ENCODE measurements at places on chromosomes 6 and 20. TPM values are rescaled to one million over a fixed set of nuclear protein-coding genes. Genes with fewer than 3 reads are reported as not detected.

The PEX6 gene
- total RNA-seq: 16.7 TPM

The LY6G6C gene
- 1.3 TPM for total RNA-seq

The DEFB124 gene
- total RNA-seq: not detected

The EBF4 gene
- total RNA-seq: 2.5 TPM

The NPEPL1 gene
- 12.2 TPM for total RNA-seq

The IMPG1 gene
- not detected for total RNA-seq

The FAM229B gene
- total RNA-seq: 44.9 TPM

The TMEM74B gene
- 4.6 TPM for total RNA-seq

The SF3B5 gene
- total RNA-seq: 146 TPM

The SLC17A1 gene
- total RNA-seq: not detected

The PIGT gene
- 140 TPM for total RNA-seq

The RHAG gene
- 2.0 TPM for total RNA-seq

The AVP gene
- total RNA-seq: not detected

The PRDM13 gene
- not detected for total RNA-seq

DNA sequence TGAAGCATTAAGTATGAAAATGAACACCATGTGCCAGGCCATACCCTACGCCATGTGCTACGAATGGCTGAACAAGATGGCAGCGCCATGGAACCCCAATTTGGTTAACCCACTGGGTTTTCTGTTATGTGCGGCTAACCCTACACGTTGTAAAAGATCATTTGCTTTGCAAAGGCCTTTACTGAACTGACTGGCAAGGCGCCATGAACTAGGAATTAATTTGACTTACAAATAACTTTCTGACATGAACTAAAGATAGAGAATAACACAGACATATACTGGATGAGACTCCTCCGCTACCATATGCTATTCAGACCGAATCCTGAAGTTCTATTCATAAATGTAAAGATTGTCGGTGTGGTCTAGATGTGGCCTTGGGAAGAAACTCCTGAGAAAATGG is 3.9 kb downstream of the CNKSR3 start:
- DNase-seq: no peak

DNA sequence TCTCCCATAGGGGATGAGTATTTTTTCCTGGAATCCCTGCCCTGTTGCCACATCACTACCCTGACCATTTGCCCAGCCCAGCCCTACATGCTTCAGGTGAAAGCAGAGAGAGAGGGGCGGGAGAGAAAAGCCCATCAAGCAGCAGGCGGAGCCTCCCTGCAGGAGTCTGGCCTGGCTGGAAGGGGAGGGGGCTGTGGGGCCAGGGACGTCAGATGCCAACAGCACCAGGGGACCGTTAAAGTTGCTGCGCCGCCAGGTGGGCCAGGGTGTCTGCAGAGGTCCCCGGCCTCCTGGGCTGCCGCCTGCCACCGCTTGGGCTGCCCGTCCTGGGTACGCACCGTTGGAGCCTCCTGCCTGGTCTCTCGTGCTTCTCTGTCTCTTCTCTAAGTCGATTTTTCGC is 757 bp upstream of the R3HDML start:
- no peak for DNase-seq

GRCh38 chr6:158024566-158025297 is 43.1 kb downstream of the SYNJ2 start:
- DNase-seq: no peak

- no peak for DNase-seq
Measured at GRCh38 chr6:155648301-155648700, 192.7 kb upstream of the NOX3 start.

DNA sequence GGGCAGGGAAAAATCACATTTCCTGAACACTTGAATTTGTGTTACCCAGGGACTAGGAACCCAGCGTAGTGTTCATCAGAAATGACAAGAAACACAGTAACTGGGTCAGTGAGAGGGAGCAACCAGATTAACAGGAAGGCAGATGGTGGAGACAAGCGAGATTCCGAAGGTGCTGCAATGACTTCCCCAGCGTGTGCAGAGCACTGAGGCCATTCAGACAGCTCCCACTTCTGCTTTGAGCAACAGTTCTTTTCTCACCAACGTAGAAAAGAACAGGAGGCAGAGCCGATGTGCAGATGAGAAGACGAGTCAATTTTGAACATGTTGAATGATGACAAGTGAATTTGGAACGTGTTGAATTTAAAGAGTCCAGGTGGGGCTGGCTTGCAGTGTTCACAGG is 63.1 kb upstream of the IFNGR1 start:
- no peak for DNase-seq

GRCh38 chr6:127516662-127517273 is 2.4 kb downstream of the MTCL3 start:
- DNase-seq: no peak

- DNase-seq: no peak
Measured at GRCh38 chr6:41638935-41639808, 904 bp downstream of the MDFI start.

GRCh38 chr6:26286168-26286877 is 78.7 kb upstream of the BTN3A2 start:
- DNase-seq: peak; percentile 83

DNA sequence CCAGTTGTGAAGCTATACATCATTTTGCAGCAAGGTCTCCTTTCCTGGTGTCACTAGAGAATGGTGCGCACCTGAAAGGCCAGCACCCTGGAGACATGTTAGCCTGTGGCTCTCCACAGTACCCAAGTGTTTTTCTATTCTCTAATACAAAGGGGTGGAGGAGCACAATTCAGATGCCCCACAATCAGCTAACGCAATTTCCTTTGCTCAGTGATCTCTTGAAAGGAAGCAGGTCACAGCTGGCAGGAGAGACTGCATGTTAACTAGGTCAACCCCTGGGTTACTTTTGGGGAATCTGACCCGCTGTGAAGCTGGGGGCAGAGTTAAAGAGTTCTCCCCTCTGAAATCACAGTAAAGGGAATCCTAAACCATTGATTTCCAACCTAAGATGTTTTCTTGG is 92.5 kb downstream of the B3GAT2 start:
- no peak for DNase-seq

DNA sequence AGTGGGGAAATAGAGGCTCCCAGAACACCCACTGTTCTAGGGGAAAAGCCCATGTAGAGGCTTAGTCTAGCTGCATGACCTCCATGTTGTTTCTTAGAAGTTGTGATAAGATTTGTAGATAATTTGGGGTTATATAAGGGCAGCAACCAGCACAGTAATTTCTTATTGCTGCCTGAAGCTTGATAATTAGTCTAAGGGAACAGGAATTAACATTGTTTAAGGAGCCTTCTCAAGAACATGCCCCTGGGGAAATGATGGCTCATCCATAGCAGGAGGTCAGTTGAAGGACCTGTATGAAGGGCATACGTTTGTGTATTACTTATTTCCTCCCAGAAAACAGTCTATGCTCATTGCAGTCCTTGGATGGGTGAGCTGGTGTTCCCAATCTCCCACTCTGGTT is 170.7 kb upstream of the SCGN start:
- DNase-seq: no peak

DNA sequence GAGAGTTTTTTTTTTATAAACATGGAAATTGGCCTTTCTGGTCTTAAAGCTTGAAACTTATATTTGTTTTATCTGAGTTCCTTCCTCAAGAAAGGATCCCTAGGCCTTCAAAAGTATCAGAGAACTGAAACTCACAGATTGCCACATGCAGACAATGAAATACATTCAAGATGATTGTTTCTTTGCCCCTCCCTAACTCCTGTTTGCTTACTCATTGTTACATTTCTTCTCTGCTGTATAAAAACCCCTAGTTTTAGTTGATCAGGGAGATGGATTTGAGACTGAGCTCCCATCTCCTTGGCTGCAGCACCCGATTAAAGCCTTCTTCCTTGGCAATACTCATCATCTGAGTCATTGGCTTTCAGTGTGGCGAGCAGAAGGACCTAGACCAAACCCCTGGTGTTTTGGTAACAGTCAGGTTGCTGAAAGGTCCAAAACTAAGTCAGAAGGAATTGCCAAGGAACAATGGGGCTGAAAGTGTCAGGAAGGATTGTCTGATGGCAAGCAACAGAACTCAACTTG is 132.3 kb upstream of the SULF2 start:
- no peak for DNase-seq

GRCh38 chr6:22362361-22362760 is 65.5 kb upstream of the PRL start:
- DNase-seq: no peak

DNA sequence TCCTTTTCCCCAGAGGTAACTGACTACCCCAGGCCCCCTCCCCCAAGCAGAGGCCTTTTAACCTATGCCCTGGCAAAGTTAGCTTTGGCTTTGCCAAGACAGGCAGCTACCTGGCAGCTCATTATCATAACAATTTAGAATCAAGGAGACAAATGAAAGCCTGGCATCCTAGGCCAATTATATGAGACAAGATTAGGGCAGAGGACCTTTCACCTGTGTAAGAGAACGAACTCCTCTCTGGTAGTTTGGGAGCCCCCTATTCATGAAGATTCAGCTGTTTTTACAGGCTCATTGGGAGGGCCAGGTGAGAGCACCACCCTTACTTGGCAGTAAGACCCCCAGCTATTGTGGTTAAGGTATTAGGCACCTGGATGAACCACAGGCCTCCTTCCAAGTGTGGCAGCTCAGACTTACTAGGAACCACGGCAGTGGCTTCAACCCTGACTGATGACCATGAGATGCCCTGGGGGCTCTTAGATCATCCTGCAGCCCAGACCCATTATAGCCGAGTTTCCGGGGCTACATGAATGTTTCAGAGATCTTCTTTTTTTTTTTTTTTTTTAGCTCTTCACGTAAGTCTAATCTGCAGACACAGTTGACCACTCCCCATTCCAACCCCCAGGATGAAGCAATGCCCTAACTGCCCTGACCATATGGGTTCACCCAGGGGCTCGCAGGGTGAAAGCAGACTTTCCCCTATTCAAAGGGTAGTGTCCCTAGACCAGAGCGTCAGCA is 56.2 kb downstream of the RAB44 start:
- no peak for DNase-seq

DNA sequence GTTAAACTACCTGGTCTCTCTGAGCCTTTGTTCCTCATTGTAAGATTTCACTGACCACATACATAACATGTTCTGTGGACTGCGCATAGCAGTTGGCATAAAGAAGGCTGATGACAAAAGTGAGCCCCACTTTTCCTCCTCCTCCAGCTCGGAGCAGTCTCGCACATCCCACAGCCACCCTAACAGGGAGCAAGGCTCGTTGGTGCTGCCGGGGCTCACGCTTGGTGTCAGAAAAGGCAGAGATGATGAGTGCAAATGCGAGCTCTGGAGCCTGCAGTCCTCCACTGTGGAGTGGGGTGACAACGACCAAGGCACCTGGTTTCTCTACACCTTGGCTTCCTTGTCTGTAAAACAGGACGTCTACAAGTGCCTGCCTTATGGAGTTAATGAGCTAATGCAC is 9.7 kb downstream of the TGM3 start:
- DNase-seq: no peak

DNA sequence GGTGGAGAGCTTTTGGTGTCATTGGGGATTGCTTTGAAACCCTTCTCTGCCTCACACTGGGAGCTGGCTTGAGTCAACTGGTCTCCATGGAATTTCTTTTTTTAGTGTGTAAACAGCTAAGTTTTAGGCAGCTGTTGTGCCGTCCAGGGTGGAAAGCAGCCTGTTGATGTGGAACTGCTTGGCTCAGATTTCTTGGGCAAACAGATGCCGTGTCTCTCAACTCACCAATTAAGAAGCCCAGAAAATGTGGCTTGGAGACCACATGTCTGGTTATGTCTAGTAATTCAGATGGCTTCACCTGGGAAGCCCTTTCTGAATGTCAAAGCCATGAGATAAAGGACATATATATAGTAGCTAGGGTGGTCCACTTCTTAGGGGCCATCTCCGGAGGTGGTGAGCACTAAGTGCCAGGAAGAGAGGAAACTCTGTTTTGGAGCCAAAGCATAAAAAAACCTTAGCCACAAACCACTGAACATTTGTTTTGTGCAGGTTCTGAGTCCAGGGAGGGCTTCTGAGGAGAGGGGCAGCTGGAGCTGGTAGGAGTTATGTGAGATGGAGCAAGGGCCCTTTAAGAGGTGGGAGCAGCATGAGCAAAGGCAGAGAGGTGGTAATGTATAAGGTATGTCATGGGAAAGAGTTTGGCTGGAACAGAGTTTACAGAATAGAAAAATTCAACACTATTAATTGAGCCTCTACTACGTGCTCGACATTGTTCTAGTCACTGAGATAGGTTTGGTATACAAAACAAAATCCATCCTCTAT is 31.2 kb downstream of the SRSF3 start:
- DNase-seq: peak; percentile 75

GRCh38 chr6:1015825-1016224 is 296.1 kb upstream of the FOXQ1 start:
- DNase-seq: no peak

GRCh38 chr20:58213121-58213520 is 15.3 kb downstream of the ANKRD60 start:
- DNase-seq: no peak

- DNase-seq: no peak
Measured at GRCh38 chr20:38880952-38881735, 45.1 kb upstream of the FAM83D start.

GRCh38 chr6:124984668-124985338 is 22.6 kb downstream of the RNF217 start:
- DNase-seq: no peak

DNA sequence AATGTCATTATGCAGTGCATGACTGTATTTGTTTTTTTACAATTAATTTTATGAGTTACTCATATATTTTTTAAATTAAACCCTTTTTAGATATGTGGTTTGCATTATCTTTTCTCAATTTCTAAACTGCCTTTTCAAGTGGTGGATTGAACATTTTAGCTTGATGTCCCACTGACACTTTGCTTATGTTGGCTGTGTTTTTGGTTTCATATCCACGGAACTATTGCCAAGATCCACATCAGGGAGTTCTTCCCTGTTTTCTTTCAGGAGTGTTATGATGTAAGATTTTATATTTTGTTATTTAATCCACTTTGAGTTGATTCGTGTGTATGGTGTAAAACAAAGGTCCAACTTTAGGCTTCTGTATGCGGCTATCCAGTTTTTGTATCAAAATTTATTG is 1144.9 kb upstream of the EYS start:
- DNase-seq: no peak

- no peak for DNase-seq
Measured at GRCh38 chr6:73932866-73933265, 236.9 kb downstream of the CD109 start.

DNA sequence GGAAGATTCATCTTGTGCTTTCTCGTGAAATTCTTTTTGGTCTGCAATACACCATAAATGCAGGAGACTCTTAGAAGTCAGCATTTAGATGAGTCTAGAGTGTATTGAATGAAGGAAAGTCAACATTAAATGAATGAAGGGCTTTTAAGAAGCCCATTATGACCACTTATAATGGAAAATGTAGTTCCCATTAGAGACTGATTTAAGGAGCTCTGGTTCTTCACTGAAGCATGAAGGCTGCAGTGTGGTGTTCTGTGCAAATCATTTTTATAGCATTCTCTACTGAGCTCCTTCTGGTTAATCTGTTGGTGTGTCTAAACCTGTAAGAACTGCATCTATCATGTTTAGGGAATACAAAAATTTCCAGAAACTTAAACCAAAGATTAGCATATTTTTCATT is 19.7 kb downstream of the NCOA7 start:
- no peak for DNase-seq
